HEK293T (cell line): ENCODE measurements at places on chromosomes 4 and X.

DNA sequence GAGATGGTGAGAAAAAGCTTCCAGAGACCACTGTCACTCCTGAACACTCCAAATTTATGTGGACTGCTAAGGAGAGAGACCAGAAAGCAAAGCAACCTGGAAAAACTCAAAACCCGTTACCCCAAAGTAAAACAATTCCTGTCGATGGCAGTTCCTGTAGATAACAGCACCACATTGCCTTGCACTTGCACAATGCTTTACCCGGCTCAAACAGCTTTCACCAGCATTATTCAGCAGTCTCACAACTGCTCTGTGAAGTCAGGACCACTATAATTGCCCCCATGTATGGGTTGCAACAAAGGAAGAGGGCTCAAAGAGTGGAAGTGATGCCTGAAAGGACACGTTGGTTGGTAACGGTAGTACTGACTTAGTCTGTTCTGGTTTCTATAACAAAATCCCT is 234.8 kb downstream of the BCOR start:
- no peak for DNase-seq

DNA sequence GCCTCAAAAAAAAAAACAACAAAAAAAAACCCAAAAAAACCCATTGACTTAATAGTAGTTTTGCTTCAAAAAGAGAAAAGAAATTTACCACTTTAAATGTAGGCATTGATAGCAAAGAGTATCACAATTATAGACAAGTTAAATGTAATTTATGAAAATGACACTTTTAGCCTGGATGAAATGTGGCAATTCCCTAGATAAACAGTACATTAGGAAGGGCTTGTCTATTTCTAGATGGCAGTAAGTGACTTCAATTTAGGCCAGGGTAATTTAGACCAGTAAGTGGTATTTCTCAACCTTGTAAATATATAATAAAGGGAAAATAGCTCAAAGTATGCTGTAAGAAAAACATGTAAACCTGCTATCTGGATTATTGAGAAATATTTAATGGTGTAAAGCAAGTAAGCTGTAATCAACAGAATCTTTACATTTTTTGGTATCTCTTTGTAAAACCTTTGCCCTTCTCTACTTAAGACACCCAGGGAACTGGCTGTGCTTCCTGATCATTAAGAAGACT is 103.7 kb upstream of the RAPGEF2 start:
- DNase-seq: no peak

- DNase-seq: no peak
Measured at GRCh38 chr4:2105559-2105958, 46.4 kb downstream of the NAT8L start.

DNA sequence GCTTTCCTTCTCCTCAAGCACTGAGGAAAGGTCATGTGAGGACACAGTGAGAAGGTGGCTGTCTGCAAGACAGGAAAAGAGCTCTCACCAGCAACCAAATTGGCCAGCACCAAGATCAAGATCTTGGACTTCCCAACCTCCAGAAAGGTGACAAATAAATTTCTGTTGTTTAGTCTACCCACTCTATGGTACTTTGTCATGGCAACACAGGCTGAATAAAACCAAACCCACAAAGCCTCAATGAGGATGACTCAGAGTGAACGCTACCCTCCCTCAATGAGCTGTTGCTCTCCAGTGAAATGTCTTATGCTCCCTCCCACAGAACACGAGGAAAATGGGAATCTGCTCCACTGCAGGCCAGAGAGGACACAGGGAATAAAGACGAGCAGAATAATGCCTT is 244.1 kb downstream of the RAB28 start:
- DNase-seq: no peak

DNA sequence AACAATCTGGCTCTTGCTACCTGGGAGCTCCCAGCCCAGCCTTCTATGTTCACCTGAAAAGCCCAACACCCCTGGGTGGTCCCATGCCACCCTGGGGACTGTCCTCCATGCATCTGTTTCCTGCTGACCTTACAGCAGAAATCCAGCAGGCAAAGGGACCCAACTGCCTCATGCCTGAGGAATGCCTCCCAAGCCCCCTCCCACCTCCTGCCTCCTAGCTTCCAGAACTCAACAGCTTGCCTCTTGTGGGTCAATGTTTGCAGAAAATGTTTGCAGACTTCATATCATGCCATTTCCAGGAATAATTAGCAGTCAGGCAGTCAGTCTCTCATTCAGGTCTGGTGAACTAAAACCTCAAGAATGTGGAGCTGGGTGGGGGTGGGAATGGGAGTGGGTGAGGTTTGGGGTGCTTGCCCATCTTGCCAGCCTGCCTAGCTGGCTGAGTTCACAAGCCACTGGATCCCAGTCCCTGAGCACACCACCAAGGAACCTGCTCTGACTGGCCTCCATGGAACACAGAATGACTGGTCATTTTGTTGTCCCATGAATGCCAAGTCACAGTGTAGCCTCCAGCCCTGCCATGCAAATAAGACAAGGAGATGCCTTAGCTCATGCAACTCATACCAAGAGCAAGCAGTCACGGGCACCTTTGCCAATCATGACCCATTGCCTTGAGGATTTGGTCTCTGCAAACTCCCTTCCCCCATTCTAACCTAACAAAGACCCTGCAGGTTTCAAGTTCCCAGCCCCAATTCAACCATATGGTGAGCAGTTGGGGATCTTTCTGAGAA is 12.1 kb upstream of the PLAC1 start:
- no peak for DNase-seq

GRCh38 chr4:30837131-30837539 is 117.0 kb downstream of the PCDH7 start:
- DNase-seq: peak; percentile 25

DNA sequence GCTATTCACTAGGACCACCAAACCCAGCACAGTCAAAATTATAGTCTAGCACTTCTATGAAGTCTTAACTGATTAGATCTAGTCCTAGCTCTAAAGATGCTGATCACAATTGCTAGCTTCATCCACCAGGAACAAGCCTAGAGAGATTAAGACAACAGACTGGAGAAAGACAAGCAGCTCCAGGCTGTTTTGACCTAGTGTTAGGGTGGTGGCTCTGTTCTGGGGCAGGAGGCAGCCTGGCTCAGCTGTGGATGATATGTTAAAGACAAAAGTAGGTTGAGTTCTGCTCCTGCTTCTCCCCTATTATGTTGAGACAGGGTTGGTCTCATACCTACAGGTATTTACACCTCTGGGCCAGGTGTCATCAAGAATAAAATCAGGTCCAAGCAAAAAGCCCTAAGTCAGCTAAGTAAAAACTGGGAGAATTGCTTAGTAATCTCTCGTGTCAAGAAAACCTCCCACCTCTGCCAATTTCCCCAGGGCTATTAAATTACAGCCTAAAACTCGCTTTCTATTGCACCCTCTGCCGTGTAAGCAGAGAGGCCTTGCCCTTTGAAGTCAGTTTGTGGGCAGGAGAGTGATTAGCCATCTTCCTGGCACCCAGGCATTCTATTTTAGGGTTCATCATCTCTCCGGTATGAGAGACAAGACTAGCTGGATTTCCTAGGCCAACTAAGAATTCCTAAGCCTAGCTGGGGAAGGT is 39.9 kb downstream of the RAB40AL start:
- no peak for DNase-seq

DNA sequence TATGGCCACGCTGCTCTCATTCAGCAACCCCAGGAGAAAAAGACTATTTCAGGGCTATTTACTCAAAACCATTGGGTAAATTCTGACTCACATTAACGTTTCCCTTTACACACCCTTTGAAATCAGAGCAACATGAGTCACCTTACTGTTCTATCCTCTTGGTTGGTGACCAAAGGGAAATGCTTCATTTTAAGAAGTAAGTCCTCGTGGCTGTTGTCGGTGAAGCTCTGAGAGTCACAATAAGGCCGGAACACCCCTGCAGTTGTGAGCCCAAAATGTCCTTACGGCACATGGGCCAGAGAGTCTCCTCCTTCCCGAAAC is 56.3 kb upstream of the SPRY1 start:
- DNase-seq: no peak

DNA sequence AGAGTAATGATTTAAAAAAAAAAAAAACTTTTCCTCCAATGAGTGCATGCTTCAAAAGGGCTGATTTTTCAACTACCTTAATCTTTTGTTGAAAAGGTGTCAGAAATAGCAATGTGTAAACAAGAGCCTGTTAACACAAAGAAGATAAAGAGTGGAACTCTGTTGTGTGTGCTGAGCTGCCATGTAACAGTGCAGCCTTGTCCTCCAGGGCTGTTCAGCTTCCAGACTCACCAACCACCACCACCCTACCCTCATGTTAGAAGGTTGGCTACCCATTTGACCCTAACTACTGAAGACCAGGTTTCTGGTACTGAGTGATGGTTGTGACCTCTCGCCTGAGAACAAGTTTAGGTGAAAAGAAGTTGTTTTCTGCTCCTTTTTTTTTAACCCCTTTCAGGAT is 222.8 kb upstream of the TEX13C start:
- no peak for DNase-seq

DNA sequence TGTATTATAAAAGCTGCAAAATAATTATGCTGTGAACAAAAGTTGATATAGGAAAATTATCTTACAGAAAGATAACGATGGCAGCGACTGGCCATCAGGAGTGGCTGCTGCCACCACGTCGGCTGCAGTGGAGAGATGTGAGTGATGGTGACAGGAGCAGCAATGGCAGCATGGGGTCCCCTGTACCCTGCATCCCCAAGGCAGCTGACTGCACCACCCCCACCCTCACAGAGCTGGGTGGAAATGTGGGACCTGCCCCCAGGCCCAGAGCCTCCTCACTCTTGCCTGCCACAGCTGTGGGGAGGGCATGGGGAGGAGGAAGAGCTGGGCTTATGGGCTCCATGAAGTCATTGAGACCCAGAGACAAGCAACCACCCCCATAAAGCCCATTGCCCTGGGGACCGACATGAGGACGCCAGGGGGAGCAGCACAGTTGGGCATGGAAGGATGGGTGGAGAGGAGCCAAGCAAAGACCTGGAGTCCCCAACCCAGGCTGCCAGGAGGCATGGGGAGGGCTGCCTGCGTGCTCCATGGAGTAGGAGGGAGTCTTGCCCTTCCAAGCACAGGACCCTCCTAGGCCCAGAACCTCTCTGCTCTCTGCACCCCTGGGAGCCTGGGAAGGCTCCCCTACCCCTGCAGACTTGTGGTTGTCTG is 1090.5 kb downstream of the PCDH18 start:
- DNase-seq: no peak

- no peak for DNase-seq
Measured at GRCh38 chr4:25425361-25425760, 48.3 kb downstream of the ANAPC4 start.

DNA sequence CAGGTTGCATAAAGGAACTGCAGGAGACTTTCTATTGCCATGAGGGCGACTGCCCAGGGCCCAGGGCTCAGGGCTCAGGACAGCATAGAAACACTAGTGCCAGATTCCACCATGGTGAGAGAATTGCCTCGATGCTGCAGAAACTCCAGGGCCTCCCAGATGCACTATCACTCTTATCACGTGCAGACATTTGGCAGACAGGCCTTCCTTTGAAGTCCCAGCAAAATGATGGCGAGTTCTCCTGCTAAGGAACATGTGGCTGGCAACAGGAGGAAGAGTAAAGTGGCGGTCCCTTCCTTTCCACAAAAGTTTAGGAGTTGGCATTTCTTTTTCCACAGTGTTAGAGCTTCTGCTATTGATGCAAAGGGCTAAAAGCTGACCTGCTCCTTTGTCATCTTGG is 214.0 kb upstream of the LNX1 start:
- DNase-seq: no peak

DNA sequence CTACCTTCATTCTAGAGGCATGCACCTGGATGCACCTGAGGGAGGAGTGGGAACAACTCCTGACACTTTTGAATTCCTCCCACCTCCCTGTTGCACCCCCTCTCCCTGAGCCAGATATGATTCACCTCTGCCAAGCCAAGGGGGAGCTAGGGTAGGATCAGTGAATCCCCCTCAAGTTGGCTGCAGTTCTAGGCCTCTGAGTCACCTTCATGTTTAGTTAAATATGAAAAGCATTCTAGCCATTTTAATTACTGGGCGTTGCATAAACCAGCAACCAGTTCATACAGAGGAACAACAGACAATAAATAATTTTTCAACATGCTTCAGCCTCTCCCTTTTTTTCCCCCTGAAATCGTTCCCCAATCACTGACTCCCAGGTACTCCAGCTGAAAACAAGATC is 1440.2 kb downstream of the ADGRL3 start:
- no peak for DNase-seq

DNA sequence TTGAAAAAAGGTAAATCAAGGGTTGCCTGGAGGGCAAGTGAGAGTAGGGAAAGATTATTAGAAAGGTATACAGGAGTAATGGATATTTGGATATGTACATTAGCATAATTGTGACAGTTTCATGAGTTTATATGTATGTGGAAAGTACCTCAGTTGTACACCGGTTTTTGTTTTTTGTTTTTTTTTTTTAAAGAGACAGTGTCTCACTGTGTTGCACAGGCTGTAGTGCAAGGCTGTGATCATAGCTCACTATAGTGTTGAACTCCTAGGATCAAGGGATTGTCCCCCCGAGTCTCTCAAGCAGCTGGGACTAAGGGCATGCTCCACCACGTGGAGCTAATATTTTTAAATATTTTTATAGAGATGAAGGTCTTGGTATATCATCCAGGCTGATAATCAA is 15.3 kb upstream of the HPGD start:
- DNase-seq: no peak

GRCh38 chr4:64144994-64145393 is 264.3 kb downstream of the TECRL start:
- DNase-seq: no peak

DNA sequence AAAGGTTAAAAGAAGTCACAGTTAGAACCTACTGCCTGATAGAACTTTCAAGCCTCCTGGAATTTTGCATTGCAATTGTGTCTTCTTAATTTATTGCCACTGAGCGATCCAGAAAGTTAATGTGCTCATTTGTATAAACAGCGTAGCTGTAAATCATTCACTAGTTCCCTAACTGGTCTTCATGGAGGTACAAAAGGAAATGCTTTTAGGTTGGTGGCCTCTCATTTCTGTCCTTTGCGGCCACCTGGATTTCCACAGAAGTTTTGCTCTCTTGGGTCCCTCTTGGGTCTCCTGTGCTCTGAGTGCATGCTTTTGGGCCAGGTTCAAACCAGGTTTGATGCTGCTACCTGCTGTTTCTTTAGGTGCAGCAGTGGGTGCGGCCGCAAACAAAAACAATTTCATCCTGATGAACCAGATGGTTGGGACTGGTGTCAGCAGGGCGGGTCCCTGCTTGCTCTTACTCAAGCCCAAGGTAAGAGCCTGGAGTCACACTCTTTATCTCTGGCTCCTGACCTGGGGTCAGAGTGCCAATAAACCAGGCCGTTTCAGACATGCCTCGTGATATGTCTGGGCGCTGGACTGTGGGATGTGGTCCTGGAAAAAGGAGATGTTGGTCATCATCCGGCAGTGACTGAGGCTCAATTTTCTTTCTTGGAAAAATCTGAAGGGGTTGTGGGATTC is 270.1 kb downstream of the PTTG2 start:
- DNase-seq: no peak

DNA sequence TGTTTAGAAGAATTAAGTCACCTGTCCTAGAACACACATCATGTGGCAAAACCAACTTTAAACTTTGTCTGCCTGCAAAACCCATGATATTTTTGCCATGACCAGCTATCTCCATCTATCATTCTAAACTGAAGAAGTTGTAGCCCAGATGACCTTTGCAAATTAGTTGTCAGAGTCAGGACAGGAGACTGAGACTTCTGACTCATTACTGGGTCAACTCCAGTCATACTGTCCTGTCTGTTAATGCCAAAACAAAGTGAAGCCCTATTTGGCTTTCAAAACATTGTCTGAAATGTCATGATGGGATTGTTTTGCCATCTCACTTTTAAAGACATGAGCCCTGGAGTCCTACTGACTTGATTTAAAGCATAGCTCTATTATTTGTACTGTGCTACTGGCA is 365.7 kb upstream of the CPEB2 start:
- DNase-seq: no peak
